ENCODE measurements at places on chromosomes 4 and X.

GRCh38 chr4:14100349-14100748, 472.8 kb upstream of the BOD1L1 start:
- no peak for DNase-seq

GRCh38 chr4:169774466-169775445, 17.0 kb upstream of the HPF1 start:
- no peak for DNase-seq

GRCh38 chr4:52915191-52915590, 53.1 kb downstream of the RASL11B start:
- no peak for DNase-seq

GRCh38 chr4:2931512-2932301, 31.5 kb downstream of the NOP14 start:
- no peak for DNase-seq

DNA sequence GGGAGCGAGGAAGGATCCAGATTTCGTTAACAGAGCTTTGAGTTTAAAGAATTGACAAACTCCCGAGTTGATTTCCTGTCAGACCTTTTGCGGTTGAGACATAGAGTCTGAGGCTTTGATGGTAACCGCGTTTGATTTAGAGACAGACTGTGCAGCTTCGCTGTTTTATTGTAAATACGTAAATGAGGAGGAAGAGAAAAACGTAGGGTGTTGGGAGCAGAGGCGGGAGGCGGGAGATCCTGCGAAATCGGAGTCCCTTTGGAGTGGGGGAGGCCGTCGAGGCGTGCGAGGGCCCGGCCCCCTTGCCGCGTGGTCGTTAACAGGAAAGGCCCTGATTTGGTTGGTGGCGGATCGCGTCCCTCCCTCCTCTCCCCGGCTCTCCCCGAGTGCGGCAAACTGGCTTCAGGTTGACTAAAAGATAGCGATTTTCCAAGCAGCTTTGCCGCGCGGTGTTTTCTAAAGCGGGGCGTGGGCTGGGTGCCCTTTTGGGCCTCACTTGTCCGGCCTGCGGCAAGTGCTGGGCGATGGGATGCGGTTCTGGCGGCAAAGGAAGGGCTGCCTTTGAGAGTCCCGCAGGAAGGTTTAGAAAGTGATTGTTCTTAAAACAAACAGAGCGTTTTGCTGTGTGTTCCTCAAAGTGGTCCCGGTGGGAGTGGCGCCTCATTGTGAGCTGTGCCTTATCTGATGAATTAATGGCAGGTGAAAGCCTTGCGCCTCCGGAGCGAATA, 857 bp downstream of the SCML1 start:
- DNase-seq: no peak

DNA sequence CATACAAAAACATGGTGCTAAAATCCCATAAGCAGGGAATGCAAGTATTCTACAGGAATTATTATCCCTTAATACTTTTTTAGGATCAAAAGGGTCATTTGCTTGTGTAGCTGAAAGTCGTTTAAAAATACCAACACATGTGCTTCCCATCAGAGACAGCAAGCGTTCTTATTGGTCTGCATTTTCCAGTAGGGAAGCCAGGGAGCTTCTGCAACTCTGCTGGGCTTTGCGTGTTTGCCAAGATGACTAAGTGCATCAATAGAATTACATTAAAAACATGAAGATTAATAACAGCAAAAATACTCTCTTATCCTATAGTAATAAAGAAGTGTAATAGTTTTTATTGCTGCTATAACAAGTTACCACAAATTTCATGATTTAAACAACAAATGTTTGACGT, 111.2 kb downstream of the QDPR start:
- DNase-seq: no peak

- DNase-seq: no peak
Observed at GRCh38 chr4:121741751-121742150, 23.2 kb downstream of the SMIM43 start.

GRCh38 chr4:184439856-184440594, 34.3 kb downstream of the IRF2 start:
- DNase-seq: no peak

GRCh38 chr4:84995386-84995785, 28.9 kb upstream of the WDFY3 start:
- DNase-seq: no peak

- no peak for DNase-seq
Observed at GRCh38 chrX:16994736-16995135, 48.3 kb downstream of the REPS2 start.

DNA sequence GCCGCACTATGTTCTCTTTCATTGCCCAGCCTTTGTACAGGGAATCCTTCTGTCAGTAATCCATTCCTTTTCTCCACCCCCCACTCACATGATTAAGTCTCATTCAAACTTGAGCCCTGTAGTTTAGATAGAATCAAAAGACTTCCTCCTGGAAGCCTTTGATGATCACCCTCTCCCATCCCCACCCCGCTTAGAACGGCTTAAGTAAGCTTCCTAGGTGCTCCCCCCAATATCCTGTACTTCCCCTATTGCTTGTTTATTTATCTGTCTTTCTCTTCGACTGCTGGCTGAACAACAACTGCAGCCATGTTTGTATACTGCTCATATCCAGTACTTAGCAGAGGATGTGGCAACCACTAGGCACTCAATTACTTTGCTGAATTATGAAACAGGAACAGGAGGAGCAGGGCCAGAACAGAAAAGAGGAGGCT, 38.5 kb upstream of the GPC3 start:
- no peak for DNase-seq

- no peak for DNase-seq
Observed at GRCh38 chrX:74536152-74536831, 78.1 kb downstream of the RLIM start.

- DNase-seq: no peak
Observed at GRCh38 chr4:47088298-47088697, 56.9 kb downstream of the GABRB1 start.

DNA sequence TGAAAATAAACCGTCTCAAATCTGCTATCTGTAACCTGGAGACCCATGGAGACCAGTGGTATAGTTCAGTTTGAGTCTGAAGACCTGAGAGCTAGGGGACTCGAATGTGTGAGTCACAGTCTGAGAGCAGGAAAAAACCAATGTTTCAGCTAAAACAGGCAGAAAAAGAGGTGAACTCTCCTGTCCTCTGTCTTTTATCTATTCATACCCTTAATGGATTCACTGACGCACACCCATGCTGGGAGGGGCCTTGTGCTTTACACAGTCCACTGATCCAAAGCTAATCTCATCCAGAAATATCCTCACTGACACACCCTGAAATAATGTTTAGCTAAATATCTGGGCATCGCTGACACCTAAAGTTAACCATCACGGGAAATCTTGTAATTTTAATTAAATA, 297.9 kb downstream of the GPM6A start:
- DNase-seq: no peak

- no peak for DNase-seq
Observed at GRCh38 chrX:51435101-51435500, 61.3 kb downstream of the NUDT11 start.

DNA sequence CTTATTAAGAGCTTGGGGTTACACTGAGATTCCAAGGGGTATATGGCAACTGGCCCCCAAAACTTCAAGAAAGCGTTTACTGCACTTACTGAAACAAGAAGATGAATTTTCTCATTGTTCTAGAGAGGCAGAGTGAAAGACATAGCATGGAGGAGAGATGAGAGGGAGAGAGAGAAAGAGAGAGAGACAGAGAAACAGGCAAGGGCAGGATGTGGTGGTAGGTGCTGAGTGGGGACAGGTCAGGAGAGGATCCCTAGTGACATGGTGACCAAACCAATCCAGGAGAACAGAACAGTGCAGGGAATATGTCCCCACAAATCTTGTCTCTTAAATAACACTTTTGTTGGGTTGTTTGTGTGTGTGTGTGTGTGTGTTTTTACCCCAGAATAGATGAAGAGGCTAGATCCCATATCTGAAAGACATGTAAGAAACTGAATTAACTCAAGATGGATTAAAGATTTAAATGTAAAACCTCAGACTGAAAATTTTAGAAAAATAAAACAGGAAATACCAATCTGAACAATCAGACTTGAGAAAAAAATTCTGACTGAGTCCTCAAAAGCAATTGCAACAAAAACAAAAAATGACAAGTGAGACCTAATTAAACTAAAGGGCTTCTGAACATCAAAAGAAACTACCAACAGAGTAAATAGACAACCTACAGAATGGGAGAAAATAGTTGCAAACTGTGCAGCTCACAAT, 202.2 kb downstream of the QDPR start:
- no peak for DNase-seq

GRCh38 chrX:130696542-130696941, 206.5 kb downstream of the ENOX2 start:
- DNase-seq: no peak

GRCh38 chr4:48193096-48193836, 59.2 kb upstream of the TXK start:
- DNase-seq: no peak

- no peak for DNase-seq
Observed at GRCh38 chr4:107269175-107269574, 233.1 kb upstream of the DKK2 start.

Data from stimulated activated CD8-positive, alpha-beta memory T cell treated with anti-CD3 and anti-CD28 coated beads, Interleukin-4, amount 100 ng/mL, for 1 hour (primary cell).